Ascending aorta (tissue), 2 donors: ENCODE measurements at places on chromosomes 3 and 15.
A peak's percentile ranks its signal among the peaks of the same experiment; 100 is the strongest.

DNA sequence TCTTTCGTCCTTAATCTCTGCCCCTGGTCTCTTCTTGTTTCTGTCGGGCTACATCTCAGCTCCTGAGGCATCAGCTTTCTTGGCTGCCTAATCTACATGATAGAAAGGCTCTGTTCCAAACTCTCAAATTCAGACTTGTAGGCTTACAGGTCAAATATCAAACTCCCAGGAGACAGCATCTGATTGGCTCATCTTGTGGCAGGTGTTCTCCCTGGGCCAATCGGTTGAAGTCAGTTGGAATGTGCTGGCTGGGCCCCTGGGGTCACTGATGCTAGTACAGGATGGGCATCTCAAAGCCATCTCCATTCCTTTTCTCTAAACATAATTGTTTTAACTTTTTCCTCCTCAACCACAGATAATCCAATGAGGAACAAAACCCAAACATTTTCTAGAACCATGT is 198.7 kb downstream of the CNTN3 start:
- no peaks in the 10 kb centered on the region for H3K27me3 ChIP-seq
- H3K36me3 ChIP-seq: no peaks in the 10 kb centered on the region
- no peaks in the 10 kb centered on the region for H3K4me1 ChIP-seq

DNA sequence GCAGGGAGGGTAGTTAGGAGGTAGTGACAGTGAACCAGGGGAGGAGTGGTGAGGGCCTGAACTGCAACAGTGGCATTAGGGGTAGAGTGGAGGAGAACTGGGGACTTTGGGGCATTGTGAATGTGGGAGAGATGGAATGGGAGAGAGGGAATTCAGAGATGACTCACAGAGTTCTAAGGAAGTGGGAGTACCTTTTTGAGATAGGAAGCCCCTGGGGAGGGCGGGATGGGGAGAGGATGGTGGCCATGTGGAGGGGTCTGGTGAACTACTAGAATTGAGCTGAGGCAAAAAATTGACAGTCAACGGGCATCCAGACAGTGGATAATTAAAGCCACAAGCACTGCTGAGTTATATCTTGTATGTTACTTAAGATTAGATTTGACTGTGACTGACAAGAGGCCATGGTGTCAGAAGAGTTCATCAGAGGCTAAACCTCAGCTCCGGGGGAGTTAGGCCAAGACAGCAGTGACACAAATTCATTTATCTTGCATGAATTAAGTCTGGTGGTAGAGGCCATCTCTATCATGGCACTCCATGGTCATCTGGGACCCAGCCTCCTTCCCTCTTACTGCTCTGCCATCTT is 34.0 kb downstream of the PLEKHO2 start:
- DNase-seq: no peak
- peaks cover under 1% of the 10 kb centered on the region for H3K36me3 ChIP-seq
- H3K27ac ChIP-seq: no peak overlapping the region
- no peaks in the 10 kb centered on the region for H3K4me1 ChIP-seq

- no peaks in the 10 kb centered on the region for H3K27me3 ChIP-seq
- H3K4me3 ChIP-seq: no peak overlapping the region
- H3K4me1 ChIP-seq: no peaks in the 10 kb centered on the region
These were observed 407.3 kb upstream of the CBLB start for GRCh38 chr3:106276151-106276550.

DNA sequence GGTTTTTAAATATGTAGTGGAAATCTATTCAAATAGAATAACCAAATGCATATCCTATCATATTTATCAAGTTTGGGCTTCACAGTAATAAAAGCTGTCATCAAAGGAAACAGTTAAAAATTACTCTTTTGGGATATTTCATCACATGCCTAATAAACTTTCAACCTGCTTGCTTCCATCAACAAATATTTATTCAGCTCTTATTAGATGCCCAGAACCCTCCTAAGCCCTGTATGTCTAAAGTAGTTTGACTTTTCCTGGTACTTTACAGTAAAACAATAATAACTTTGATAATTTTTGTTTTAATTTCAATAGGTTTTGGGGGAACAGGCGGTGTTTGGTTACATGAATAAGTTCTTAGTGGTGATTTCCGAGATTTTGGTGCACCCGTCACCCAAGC is 37.5 kb upstream of the RARB start:
- no peak overlapping the region for H3K27ac ChIP-seq
- H3K4me1 ChIP-seq: no peaks in the 10 kb centered on the region
- no peaks in the 10 kb centered on the region for H3K27me3 ChIP-seq
- no peak for DNase-seq
- H3K4me3 ChIP-seq: no peak overlapping the region
- H3K36me3 ChIP-seq: no peaks in the 10 kb centered on the region

DNA sequence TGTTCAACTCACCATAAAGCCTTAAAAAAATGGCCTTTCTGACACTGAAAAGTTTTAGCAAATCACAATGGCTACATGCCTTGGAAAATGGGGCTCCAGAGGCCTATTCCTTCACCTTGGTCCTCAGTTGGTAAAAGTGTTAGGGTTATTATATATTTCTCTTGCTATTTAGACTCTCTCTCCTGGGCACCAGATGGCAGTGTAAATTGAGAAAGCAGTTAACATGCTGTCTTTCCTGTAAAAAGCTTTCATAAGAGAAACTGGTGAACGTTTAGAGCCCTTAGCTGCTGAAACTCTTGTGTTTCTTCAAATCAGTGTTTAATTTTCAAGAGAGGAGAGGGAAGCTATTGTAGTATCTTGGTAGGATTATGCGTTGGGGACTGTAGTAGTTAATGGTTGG is 89.9 kb downstream of the LRTM1 start:
- no peak for DNase-seq
- H3K4me1 ChIP-seq: no peaks in the 10 kb centered on the region
- H3K27ac ChIP-seq: no peak overlapping the region
- H3K4me3 ChIP-seq: no peak overlapping the region

GRCh38 chr3:37287776-37288175 is 113.4 kb upstream of the LRRFIP2 start:
- no peak overlapping the region for H3K4me3 ChIP-seq
- no peaks in the 10 kb centered on the region for H3K27me3 ChIP-seq
- H3K27ac ChIP-seq: no peak overlapping the region
- H3K4me1 ChIP-seq: no peaks in the 10 kb centered on the region
- DNase-seq: no peak

- no peaks in the 10 kb centered on the region for H3K27me3 ChIP-seq
- H3K4me1 ChIP-seq: peaks cover 7% of the 10 kb centered on the region
These were observed 1.2 kb upstream of the TMEM158 start for GRCh38 chr3:45227071-45227820.

- no peaks in the 10 kb centered on the region for H3K27me3 ChIP-seq
- H3K4me3 ChIP-seq: no peak overlapping the region
- H3K36me3 ChIP-seq: no peaks in the 10 kb centered on the region
- DNase-seq: no peak
These were observed 1046.3 kb downstream of the DIPK2A start for GRCh38 chr3:145017959-145018358.

- DNase-seq: no peak
- peak overlapping the region; percentile 75 for H3K4me3 ChIP-seq
- peak overlapping the region; percentile 95 for H3K27ac ChIP-seq
- no peaks in the 10 kb centered on the region for H3K27me3 ChIP-seq
- peaks cover 26% of the 10 kb centered on the region for H3K36me3 ChIP-seq
These were observed 389 bp downstream of the ARPC4 start for GRCh38 chr3:9793161-9793781.

GRCh38 chr3:64824394-64824909 is 136.7 kb upstream of the ADAMTS9 start:
- H3K36me3 ChIP-seq: no peaks in the 10 kb centered on the region
- no peaks in the 10 kb centered on the region for H3K27me3 ChIP-seq
- H3K4me1 ChIP-seq: peaks cover 12% of the 10 kb centered on the region
- H3K4me3 ChIP-seq: peak overlapping the region; percentile 1

GRCh38 chr3:31847760-31848159 is 133.3 kb downstream of the OSBPL10 start:
- H3K4me3 ChIP-seq: no peak overlapping the region
- H3K36me3 ChIP-seq: no peaks in the 10 kb centered on the region
- no peak for DNase-seq
- no peaks in the 10 kb centered on the region for H3K4me1 ChIP-seq
- H3K27me3 ChIP-seq: no peaks in the 10 kb centered on the region
